ENCODE measurements at places on chromosomes 11 and 22.

GRCh38 chr11:86035164-86035563 is 33.7 kb downstream of the PICALM start:
- no peak for DNase-seq

- DNase-seq: no peak
Measured at GRCh38 chr11:30017445-30017895, 640 bp upstream of the KCNA4 start.

- DNase-seq: no peak
Measured at GRCh38 chr22:30305519-30305905, 16.2 kb upstream of the CASTOR1 start.

DNA sequence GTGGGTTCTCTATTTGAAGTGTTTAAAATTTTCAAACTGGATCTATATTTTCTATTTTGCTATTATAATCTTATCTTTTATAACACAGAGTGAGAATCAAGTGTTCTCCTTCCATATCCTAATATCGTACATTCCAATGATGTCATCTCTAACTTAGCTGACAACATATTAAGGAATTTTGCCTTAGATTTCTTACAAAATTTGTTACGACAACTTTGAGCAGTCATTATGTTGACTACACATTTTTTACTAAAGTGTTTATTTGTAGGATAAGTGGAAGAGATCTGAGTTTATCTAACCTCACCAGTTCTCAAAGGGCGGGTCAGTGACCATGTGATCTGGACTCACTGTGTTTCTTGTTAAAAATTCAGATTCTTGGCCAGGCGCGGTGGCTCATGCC is 12.7 kb downstream of the BTG4 start:
- DNase-seq: no peak

GRCh38 chr22:42926104-42926503 is 69.0 kb upstream of the ARFGAP3 start:
- no peak for DNase-seq
